ENCODE measurements at places on chromosomes 1 and 21.
A peak's percentile ranks its signal among the peaks of the same experiment; 100 is the strongest.

DNA sequence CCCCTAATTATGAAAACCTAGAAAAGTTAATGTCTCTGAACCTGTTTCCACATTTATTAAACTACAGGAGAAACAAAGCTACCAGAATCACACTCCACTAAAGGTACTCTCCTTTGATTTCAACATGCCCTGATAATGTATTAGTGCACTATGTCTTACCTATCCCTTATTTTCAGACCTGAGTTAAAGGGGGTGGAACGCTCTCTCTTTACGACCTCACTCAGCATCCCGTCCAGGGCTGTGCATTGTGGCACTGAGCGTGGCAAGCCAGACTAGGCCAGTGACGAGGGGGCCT, 678 bp downstream of the LSM10 start:
- peak overlapping the region; percentile 97 for H3K4me3 ChIP-seq
- no peak for DNase-seq
- peaks cover 37% of the 10 kb centered on the region for H3K4me1 ChIP-seq
- H3K27me3 ChIP-seq = no peaks in the 10 kb centered on the region

GRCh38 chr1:171032822-171033702, 57.6 kb upstream of the FMO3 start:
- peaks cover 2% of the 10 kb centered on the region for H3K27me3 ChIP-seq
- H3K36me3 ChIP-seq = no peaks in the 10 kb centered on the region
- no peaks in the 10 kb centered on the region for H3K4me1 ChIP-seq
- H3K27ac ChIP-seq = no peak overlapping the region
- no peak for DNase-seq

GRCh38 chr1:4117196-4117595, 217.1 kb upstream of the C1orf174 start:
- H3K27me3 ChIP-seq = peaks cover 4% of the 10 kb centered on the region
- no peak overlapping the region for H3K27ac ChIP-seq
- H3K4me3 ChIP-seq = no peak overlapping the region
- no peak for DNase-seq

- no peaks in the 10 kb centered on the region for H3K27me3 ChIP-seq
- peaks cover 10% of the 10 kb centered on the region for H3K36me3 ChIP-seq
- no peak overlapping the region for H3K4me3 ChIP-seq
- no peak for DNase-seq
- no peak overlapping the region for H3K27ac ChIP-seq
- H3K4me1 ChIP-seq = peaks cover 13% of the 10 kb centered on the region
Measured at GRCh38 chr1:35033346-35033745, 1.6 kb upstream of the ZMYM6 start.

DNA sequence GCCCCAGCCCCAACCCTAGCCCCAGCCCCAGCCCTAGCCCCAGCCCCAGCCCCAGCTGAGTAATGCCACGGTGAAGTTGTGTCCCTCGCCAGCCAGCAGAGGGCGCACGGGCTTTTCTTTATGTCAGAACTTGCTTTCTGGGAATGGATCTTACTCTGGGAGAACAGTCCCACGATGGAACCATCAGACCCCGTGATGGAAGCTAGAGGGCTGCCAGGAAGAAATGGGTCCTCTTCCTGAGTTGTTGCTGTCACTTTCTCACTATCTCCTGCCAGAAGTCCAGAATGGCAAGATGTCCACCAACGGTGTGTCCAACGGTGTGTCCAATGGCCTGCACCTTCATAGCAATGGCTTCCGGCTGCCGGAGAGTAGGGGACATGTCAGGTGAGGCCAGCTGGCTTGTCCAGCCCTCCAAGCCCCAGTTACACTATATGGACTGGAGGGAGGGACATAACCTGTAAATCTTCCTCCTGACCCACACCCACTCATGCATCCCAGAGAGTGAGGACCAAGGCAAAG, 25.1 kb upstream of the TMEM222 start:
- peaks cover 30% of the 10 kb centered on the region for H3K36me3 ChIP-seq
- H3K27ac ChIP-seq = no peak overlapping the region
- H3K27me3 ChIP-seq = no peaks in the 10 kb centered on the region
- no peak overlapping the region for H3K4me3 ChIP-seq
- peaks cover 3% of the 10 kb centered on the region for H3K4me1 ChIP-seq
- DNase-seq = peak; percentile 54

- H3K27me3 ChIP-seq = peaks cover 8% of the 10 kb centered on the region
- H3K27ac ChIP-seq = no peak overlapping the region
- H3K4me1 ChIP-seq = no peaks in the 10 kb centered on the region
- no peaks in the 10 kb centered on the region for H3K36me3 ChIP-seq
- DNase-seq = no peak
- H3K4me3 ChIP-seq = no peak overlapping the region
Measured at GRCh38 chr1:234546387-234546704, 63.6 kb downstream of the IRF2BP2 start.

- peaks cover 11% of the 10 kb centered on the region for H3K4me1 ChIP-seq
- peaks cover 33% of the 10 kb centered on the region for H3K27me3 ChIP-seq
- H3K36me3 ChIP-seq = no peaks in the 10 kb centered on the region
- no peak for DNase-seq
- H3K27ac ChIP-seq = no peak overlapping the region
Measured at GRCh38 chr1:228003461-228004330, 3.1 kb upstream of the WNT3A start.

DNA sequence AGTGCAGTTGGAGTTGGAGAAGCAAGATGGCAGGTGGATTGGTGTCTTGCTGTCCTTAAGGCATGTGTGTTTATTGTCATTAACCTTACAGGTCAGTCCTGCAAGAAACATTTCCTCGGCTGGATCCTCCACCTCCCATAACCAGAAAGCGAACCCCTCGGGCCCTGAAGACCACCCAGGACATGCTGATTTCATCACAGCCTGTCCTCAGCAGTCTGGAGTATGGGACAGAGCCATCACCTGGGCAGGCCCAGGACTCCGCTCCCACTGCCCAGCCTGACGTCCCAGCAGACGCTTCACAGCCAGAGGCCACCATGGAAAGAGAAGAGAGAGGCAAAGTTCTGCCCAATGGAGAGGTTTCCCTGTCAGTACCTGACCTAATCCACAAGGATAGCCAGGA, 1.6 kb downstream of the C1orf226 start:
- no peak for DNase-seq
- no peaks in the 10 kb centered on the region for H3K36me3 ChIP-seq
- H3K27me3 ChIP-seq = peaks cover 9% of the 10 kb centered on the region
- no peak overlapping the region for H3K27ac ChIP-seq
- no peaks in the 10 kb centered on the region for H3K4me1 ChIP-seq

- no peak overlapping the region for H3K27ac ChIP-seq
- H3K4me1 ChIP-seq = no peaks in the 10 kb centered on the region
- H3K27me3 ChIP-seq = peaks cover 7% of the 10 kb centered on the region
- DNase-seq = no peak
- no peak overlapping the region for H3K4me3 ChIP-seq
- no peaks in the 10 kb centered on the region for H3K36me3 ChIP-seq
Measured at GRCh38 chr1:114330451-114330983, 176.8 kb upstream of the SYT6 start.

GRCh38 chr1:193111641-193112090, 6.5 kb upstream of the GLRX2 start:
- peaks cover 4% of the 10 kb centered on the region for H3K4me1 ChIP-seq
- no peak for DNase-seq
- no peak overlapping the region for H3K4me3 ChIP-seq
- no peaks in the 10 kb centered on the region for H3K36me3 ChIP-seq
- H3K27ac ChIP-seq = no peak overlapping the region

DNA sequence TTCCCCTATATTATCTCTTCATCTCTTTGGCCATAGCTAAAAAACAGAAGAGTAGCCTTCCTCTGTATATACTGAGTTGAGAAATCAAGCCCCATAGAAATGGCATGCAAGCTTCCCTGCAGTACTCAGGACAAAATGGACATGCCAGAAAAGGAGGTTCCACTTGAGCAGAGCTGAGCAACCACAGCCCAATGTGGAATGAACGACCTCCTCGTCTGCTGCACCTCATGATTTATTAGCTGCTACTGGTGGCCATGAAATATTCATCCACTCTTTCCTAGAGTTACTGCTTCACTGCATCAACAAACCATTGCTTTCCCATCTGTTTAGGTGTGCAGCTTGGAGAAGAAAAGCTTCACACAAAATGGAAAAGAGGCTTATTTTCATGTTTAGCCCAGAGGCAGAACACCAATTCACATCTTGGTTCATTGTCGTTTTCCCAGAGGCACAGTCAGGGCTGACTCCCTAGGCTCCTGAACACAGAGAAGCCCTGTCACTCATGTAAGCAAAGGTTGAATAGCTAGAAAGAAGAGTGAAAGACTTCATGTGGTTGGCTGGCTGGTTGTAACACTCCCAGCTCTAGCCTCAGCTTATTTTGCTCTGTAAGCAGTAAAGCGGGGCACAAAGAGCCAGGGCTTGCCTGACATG, 148.0 kb downstream of the TSEN15 start:
- H3K4me1 ChIP-seq = no peaks in the 10 kb centered on the region
- H3K36me3 ChIP-seq = no peaks in the 10 kb centered on the region
- peaks cover 10% of the 10 kb centered on the region for H3K27me3 ChIP-seq
- no peak for DNase-seq
- H3K4me3 ChIP-seq = no peak overlapping the region
- H3K27ac ChIP-seq = no peak overlapping the region

DNA sequence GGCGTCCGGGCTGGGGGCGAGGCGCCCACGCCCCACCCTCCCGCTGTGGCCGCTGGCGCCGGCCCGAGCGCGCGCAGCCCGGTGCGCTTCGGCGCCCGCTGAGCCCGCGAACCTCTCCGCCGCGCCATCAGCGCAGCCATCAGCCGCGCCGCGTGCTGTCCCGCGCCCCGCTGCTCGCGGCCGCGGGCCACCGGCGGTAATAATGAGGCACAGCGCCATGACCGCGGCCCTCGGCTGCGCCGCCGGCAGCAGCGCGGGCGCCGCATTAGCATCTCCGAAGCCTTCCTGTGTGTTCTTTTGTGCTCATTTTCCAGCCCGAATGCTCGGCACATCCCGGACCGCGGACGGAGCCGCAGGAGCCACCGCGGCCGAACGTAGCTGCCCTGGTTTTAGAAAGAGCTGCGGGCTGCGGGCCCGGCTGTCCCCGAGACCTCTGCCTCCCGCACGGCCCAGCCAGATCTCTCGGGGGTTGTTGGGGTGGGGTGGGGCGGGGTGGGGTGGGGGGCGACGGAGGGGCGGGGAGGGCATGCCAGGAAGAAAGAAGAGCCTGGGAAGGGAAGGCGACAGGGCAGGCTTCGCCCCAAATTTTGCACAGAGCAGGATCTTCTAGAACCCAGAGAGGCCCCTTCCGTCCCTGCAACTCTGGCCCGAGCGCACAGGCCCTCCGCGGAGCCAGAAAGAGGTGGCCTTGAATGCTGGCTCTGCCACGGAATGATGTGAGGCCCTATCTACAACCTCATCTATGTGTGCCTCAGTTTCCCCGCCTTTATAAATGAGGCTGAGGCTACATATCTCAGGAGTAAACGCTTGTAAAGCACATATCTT, 55.3 kb downstream of the RRAGC start:
- H3K4me3 ChIP-seq = peak overlapping the region; percentile 37
- no peak for DNase-seq
- peaks cover 2% of the 10 kb centered on the region for H3K4me1 ChIP-seq
- H3K27me3 ChIP-seq = peaks cover 27% of the 10 kb centered on the region
- no peak overlapping the region for H3K27ac ChIP-seq

DNA sequence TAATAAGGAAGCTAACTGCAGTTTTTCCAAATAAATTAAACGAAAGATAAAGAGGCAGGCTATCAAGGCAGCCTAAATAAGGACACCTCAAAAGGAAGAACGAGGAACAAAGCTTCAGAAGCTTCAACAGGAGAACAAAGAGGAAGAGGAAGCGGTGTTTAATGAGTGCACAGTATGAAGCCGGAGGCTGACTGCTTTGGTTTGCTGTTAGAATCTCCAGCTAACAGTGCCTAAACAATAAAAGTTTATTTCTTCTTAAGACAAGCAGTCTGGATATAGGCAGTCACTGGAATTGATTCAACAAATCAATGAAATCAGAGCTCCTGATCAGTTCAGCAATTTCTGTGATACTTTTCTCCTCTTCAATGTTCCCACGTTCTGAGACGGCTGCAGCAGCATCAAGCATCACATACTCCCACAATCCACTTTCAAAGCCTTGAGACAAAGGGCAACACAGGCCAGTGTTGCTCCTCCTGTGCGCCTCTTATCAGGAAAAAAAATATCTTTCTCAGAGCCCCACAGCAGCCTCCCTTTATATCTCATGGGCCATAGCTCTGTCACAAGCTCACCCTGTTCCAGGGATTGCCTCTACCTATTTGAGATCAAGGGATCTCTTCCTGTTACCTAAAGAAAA, 365.6 kb upstream of the ST6GALNAC5 start:
- no peaks in the 10 kb centered on the region for H3K36me3 ChIP-seq
- no peak overlapping the region for H3K4me3 ChIP-seq

DNA sequence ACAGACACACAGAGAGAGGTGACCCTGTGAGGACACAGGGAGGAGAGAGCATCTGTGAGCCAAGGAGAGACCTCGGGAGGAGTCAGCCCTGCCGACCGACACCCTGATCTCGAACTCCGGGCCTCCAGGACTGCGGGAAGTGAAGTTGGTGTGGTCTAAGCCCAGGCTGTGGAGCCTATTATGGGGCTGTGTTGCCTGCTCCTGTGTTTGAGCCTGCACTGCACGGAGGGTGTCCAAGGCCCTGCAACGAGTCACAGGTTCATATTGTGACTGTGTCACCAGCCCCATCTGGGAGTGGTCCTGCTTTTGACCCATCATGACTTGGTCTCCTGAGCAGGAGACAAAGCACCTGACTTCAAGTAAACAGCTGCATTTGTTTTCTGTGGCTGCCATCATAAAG, 186.0 kb upstream of the AJAP1 start:
- H3K4me3 ChIP-seq = no peak overlapping the region
- no peaks in the 10 kb centered on the region for H3K4me1 ChIP-seq
- peaks cover 10% of the 10 kb centered on the region for H3K27me3 ChIP-seq
- no peaks in the 10 kb centered on the region for H3K36me3 ChIP-seq
- DNase-seq = no peak

GRCh38 chr1:36381405-36381804, 4.3 kb downstream of the STK40 start:
- H3K4me1 ChIP-seq = peaks cover 55% of the 10 kb centered on the region
- no peak overlapping the region for H3K4me3 ChIP-seq
- no peaks in the 10 kb centered on the region for H3K27me3 ChIP-seq
- H3K27ac ChIP-seq = peak overlapping the region; percentile 87
- no peak for DNase-seq
- H3K36me3 ChIP-seq = peaks cover 3% of the 10 kb centered on the region

GRCh38 chr1:117580882-117581281, 25.0 kb upstream of the TENT5C start:
- no peak overlapping the region for H3K4me3 ChIP-seq
- no peaks in the 10 kb centered on the region for H3K36me3 ChIP-seq
- peaks cover 3% of the 10 kb centered on the region for H3K27me3 ChIP-seq
- DNase-seq = no peak

DNA sequence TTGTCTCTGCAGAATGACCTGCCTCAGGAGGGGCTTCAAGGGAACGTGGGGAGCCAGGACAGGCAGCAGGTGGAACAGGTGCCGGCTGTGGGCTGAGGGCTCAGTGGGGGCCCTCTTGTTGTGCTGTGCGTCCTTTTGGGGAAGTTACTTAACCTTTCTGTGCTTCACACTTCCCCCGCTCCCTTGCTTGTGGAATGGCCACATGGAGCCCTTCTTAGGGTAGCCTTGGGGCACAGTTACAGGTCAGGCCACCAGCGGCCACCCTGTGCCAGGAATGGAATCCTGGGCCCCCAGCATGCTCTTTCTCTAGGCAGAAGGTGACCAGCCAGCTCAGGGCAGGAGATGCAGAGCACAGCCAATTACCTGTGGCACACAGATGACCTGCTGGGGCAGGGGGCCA, 2.6 kb downstream of the IKBKE start:
- no peak for DNase-seq
- peaks cover 34% of the 10 kb centered on the region for H3K4me1 ChIP-seq
- no peaks in the 10 kb centered on the region for H3K27me3 ChIP-seq
- peaks cover 24% of the 10 kb centered on the region for H3K36me3 ChIP-seq
- H3K27ac ChIP-seq = peak overlapping the region; percentile 87
- H3K4me3 ChIP-seq = no peak overlapping the region

Data from memory B cell (primary cell).